Osteoblast (primary cell): ENCODE measurements at places on chromosomes 11 and 22. TPM values are rescaled to one million over a fixed set of nuclear protein-coding genes. Genes with fewer than 3 reads are reported as not detected.

Gene RHBDD3
- total RNA-seq, result 25.0 and 32.7 TPM in 2 replicates

Gene DUSP8
- total RNA-seq, result under 0.01 TPM in 2 replicates

Gene PLA2G6
- total RNA-seq, result 12.3 and 17.7 TPM in 2 replicates

Gene OR4A16
- total RNA-seq, result not detected in 2 replicates

Gene RIMBP3B
- total RNA-seq, result 0.29 TPM in 1 of 2 replicates, not detected in the other

Gene KLHL35
- 2.4 and 4.3 TPM in 2 replicates for total RNA-seq

Gene ANGPTL5
- total RNA-seq, result 1.2 and 1.8 TPM in 2 replicates

GRCh38 chr11:119421351-119421750, 1.6 kb downstream of the THY1 start:
- no peak for DNase-seq
- H3K4me1 ChIP-seq, result peaks cover 55% of the 10 kb centered on the region
- peak overlapping the region; percentile 92 for H3K4me3 ChIP-seq
- peaks cover 26% of the 10 kb centered on the region for H3K36me3 ChIP-seq

- DNase-seq, result no peak
- H3K4me3 ChIP-seq, result no peak overlapping the region
- no peaks in the 10 kb centered on the region for H3K4me1 ChIP-seq
- H3K27ac ChIP-seq, result no peak overlapping the region
- no peaks in the 10 kb centered on the region for H3K36me3 ChIP-seq
- H3K27me3 ChIP-seq, result peaks cover 8% of the 10 kb centered on the region
Measured at GRCh38 chr22:46366327-46366731, 30.8 kb downstream of the TRMU start.

DNA sequence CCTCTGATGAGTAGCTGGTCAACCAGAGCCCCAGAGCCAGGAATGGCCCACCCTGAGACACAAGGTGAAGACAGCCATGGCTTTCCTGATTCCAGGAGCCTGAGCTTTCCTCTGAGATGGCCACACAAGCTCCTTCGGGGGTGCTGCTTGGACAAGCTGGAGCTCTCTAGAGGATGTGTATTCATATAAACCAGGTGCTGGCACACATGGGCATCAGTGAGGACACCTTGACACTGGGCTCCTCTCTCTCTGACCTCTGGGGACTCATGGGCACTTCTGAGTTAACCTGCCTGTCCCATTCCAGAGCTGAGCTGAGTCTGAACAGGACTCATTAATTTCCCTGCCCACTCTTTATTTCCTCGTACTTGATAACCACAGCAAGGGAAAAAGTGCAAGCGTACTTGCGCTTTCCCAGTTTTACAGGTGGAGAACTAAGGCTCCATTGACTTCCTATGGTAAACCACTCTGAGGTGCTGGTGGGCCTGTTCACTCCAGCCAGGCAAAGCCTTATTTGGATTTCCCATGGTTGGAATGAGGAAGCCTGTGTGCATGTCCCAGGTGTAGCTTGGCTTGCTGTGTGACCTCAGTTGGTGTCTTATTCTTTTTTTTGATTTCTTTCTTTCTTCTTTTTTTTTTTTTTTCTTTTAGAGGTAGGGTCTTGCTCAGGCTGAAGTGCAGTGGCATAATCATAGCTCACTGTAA, 25.4 kb downstream of the INSC start:
- no peak overlapping the region for H3K27ac ChIP-seq
- H3K4me1 ChIP-seq, result peaks cover 2% of the 10 kb centered on the region
- DNase-seq, result no peak
- no peak overlapping the region for H3K4me3 ChIP-seq
- H3K27me3 ChIP-seq, result no peaks in the 10 kb centered on the region

- H3K27ac ChIP-seq, result no peak overlapping the region
- H3K4me3 ChIP-seq, result no peak overlapping the region
- no peak for DNase-seq
Measured at GRCh38 chr11:124327775-124328174, 7.8 kb upstream of the OR8D2 start.

GRCh38 chr11:95443386-95443785, 212.4 kb upstream of the SESN3 start:
- H3K27me3 ChIP-seq, result no peaks in the 10 kb centered on the region
- no peaks in the 10 kb centered on the region for H3K36me3 ChIP-seq
- no peaks in the 10 kb centered on the region for H3K4me1 ChIP-seq
- no peak overlapping the region for H3K4me3 ChIP-seq
- H3K27ac ChIP-seq, result no peak overlapping the region

DNA sequence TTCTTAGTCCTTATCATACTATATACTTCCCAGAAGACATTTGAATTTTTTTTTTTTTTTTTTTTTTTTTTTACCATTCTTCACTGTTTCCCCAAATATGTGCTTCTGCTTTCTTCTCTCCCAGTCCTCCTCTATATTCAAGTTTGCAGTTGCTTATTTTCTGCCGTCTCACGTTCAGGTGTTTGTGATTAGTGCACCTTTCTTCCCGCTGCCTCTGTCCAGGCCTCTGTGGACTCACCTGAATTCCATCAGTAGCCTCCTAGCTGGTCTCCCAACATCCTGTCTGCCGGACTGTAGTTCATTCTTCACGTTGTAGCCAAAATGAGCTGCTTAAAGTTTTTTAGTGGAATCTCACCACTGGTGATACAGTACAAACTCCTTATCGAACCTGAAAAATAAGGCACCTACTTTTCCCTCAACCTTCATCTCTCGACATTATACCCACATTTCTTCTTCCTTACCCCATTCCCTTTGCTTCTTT, 795 bp upstream of the MSANTD4 start:
- no peak for DNase-seq
- peak overlapping the region; percentile 96 for H3K4me3 ChIP-seq
- H3K36me3 ChIP-seq, result no peaks in the 10 kb centered on the region
- H3K27ac ChIP-seq, result peak overlapping the region; percentile 45
- peaks cover 5% of the 10 kb centered on the region for H3K4me1 ChIP-seq

- peak overlapping the region; percentile 98 for H3K4me3 ChIP-seq
- peak overlapping the region; percentile 76 for H3K27ac ChIP-seq
- H3K4me1 ChIP-seq, result peaks cover 30% of the 10 kb centered on the region
- peaks cover 10% of the 10 kb centered on the region for H3K36me3 ChIP-seq
- peak; percentile 76 for DNase-seq
- H3K27me3 ChIP-seq, result no peaks in the 10 kb centered on the region
Measured at GRCh38 chr22:38271927-38272372, 860 bp downstream of the TMEM184B start.
